ENCODE measurements at places on chromosomes 1 and 21.

DNA sequence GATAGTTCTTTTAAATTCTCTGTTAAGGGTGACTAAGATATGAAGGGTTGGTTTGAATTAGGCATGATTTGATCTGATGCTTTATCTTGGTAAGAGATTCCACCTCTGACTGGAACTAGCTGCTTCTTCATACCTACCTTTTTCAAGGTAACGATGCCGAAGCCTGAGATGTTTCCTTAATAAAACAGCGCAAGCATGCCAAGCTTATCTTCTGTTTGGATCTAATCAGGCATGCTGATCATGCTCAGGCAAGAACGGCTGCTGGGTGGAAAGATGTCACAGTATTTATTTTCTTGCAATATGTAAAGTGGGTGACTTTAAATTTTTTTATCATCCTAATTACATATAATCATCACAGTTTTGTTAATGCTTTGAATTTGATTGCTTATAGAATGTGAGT lies 148.7 kb downstream of the ADGRL2 start:
- no peak for DNase-seq

DNA sequence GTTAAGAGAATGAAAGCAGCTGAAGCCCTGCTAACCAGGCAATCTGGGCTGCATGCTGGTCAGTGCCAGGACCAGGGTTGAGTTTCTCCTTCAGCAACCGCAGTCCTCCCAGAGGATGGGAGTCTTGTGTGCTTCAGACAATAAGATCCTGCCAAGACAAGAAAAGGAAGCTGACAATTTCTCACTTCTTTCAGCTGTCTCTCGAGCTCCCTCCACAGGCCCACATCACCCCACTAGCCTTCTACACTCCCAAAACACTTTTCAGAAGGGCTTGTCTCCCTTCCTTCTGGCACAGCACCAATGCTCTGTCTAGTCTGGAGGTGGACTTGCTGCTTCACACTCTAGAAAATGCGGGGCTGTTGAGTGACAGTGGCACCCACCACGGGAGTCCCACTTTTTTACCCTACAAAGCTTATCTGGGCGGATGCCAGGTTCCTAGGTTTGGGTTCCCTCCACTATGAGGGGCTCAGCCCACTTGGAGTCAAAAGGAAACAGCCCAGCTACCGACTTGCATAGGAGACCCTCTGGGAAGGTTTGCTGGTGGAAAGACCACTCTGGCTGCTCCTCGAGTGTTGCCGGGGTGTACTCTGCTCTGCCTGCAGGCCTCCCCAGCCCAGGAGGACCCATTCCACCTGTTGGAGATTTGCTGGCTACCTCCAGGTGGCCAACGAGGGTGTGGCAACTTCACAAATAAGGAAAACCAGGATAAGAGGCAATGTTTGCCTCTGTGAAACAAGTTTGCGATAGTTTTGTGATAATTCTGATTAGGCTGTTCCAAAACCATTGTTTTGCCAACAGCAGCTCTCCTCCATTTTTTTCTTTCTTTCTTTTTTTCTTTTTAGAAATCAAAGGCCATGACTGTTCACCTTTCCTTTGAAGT lies 68.9 kb downstream of the TENT5C start:
- no peak for DNase-seq

DNA sequence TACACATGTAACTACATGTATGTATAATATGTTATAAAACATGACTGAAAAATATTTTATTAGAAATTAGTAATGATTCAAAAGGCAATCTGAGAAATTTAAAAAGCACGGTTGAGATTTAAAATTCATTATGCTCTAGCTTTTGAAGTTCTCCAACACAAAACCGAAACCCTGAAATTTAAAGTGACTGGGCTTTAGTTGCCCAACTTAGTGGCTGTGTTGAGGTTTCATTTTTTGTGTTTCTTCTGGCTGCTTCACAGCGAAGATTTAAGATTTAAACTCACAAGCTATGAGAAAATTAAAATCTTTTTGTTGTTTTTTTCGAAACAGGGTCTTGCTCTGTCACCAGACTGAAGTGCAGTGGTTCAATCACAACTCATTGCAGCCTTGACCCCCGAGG lies 1058.7 kb downstream of the NCAM2 start:
- no peak for DNase-seq

- no peak for DNase-seq
These were observed 29.0 kb downstream of the STUM start for GRCh38 chr1:226577401-226578180.

DNA sequence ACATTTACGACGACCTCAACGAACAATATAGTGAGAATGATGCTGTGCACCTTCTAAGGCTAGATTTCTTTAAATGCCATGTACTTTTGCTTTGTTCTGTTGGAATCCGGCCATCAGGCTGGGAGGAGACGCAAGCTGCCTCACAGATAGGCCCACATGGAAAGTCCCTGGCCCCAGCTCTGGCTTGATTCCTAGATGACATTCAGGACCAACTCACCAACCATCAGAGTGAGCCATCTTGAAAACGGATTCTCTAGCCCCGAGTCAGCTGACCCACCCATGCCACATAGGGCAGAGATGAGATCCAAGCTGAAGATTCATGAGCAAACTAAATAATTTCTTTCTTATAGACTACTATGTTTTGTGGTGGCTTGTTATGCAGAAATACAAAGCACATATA lies 164.4 kb downstream of the ZNF281 start:
- no peak for DNase-seq

- DNase-seq, result no peak
These were observed 60.7 kb upstream of the COG2 start for GRCh38 chr1:230581446-230582079.

- no peak for DNase-seq
These were observed 64.4 kb upstream of the GRHL3 start for GRCh38 chr1:24254783-24255182.

DNA sequence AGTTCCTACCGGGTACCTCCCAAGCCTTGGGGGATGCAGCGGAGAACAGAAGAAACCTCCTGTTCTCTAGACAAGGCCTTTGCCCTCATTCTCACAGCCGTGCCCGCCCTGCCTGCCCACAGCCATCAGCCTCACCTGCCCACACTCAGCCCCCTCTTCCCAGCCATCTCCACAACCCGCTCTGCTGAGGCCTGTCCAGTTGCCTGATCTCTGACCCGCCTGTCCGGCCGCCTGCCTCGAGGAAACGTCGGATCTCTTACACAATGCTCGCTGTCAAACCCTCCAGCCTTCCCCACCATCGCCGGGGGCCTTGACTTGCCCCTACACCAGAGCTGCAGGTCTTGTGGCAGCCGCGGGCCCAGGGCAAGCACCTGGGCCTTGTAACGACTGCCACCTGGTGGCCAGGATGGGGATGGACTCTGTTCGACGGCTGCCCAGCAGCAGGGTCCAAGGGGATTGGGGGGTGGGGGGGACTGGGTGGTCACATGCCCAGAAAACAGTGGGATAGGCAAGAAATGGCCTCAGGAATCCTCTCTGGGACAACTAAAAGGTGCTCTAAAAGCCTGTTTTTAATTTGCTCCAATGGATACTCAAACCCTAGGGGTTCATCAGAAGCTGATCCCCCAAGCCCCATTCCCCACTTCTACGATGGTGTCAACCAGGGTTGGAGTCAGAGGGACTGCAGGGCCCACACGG lies 31.0 kb downstream of the SLC45A1 start:
- peak; percentile 58 for DNase-seq

DNA sequence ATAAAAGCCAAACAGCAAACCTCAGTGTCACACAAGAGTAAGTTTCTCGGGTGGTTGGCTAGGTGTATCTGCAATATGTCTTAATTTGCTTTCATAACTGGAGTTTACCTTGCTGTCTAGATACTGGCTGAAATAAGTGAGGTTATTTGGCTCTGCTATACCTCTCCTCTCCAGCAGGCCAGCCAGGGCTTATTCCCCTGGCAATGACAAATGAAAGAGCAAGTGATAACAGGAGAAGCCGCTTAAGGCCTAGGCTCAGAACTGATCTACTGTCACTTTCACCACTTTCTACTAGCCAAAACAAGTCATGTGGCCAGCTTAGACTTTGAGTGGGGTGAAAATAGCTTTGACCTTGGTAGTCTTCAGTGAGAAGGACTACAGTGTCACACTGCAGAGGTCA lies 4.8 kb upstream of the RPE65 start:
- no peak for DNase-seq

DNA sequence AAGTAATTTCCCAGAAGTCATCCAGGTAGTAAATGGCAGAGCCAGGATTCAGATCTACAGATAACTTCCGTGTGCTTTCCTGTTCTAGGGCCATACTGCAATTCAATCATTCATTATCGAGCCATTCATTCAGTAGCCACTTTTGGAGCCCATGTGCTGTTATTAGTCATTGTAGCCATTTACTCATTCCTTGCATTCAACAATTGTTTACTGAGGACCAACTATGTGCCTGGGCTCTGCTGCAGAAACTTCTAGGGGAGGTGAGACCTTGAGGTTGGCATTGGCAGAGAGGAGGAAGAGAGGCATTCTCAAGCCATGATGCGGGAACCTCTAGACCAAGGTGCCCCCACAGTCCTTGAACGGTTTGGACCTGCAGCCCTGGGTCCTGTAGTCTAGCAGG lies 27.9 kb downstream of the EPHB2 start:
- DNase-seq, result no peak

GRCh38 chr1:84254703-84255238 lies 46.7 kb upstream of the SAMD13 start:
- DNase-seq, result no peak

- no peak for DNase-seq
These were observed 1557.0 kb downstream of the MRPL39 start for GRCh38 chr21:24050231-24050630.

DNA sequence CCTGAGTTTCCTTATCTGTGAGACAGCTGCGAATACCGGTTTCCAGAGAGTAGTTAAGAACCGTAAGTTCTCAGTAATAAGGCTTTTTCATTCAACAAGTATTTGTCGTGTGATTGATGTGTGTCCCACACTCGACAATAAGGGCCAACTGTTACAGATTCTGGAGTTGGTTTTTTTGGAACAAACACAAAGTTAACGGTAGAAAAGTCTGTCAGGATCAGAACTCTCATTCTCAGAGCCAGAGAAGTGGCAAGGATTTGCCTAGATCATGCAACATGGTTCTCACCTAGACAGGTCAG lies 837 bp downstream of the NUDC start:
- no peak for DNase-seq

DNA sequence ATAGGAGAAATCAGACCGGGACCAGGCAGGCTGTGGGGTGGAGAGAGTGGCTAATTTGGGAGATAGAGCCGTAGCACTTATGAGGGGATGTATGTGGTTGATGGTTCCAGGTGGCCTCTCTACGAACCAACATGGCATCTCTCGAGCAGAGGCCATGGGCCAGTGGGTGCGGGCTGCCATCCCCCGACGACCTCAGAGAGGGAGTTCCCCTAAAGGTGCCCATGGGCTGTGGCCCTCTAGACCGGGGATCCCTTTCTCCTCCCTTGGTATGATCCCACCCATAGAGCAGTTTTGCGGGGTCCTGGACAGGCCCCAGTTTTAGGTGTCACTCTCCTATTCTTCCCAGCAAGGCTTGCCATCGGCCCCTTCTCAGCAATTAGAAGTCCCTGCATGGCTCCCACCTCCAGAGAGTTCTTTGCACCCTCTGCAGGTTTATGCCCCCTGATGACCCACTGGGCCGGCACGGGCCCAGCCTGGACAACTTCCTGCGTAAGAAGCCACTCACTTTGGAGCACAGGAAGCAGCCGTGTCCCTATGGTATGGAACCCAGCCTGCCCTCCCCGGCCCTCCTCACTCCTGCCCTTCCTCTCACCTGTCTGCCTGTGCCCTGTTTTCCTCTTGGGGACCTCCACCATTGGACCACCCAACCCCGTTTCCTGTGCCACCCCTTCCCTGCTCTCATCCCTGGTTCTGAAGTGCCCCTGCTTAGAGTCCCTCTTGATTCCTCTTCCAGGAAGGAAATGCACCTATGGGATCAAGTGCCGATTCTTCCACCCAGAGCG lies 7.8 kb downstream of the ZC3H12A start:
- no peak for DNase-seq

DNA sequence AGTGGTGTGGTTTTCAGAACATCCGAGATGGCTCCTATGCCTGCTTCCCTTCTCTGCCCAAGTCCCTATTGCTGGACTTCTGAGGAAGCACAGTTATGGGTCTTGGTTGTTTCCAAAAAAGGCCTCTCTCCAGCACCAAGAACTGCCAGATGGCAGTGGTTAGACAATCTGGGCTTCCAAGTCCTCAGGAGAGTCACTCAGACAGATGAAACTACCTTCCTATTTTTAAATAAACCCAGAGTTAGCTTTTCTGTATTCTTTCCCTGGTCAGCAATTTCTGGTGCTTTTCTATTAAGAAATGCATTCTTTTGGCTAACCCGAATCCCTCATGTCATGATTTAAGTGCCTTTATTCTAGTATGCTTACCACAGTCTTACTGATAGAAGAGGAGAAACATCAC lies 245.9 kb downstream of the PRDM2 start:
- no peak for DNase-seq
